Spinal cord (tissue), 10 donors: ENCODE measurements at places on chromosomes 5 and 9. TPM values are rescaled to one million over a fixed set of nuclear protein-coding genes. Genes with fewer than 3 reads are reported as not detected.
A peak's percentile ranks its signal among the peaks of the same experiment; 100 is the strongest.

DNA sequence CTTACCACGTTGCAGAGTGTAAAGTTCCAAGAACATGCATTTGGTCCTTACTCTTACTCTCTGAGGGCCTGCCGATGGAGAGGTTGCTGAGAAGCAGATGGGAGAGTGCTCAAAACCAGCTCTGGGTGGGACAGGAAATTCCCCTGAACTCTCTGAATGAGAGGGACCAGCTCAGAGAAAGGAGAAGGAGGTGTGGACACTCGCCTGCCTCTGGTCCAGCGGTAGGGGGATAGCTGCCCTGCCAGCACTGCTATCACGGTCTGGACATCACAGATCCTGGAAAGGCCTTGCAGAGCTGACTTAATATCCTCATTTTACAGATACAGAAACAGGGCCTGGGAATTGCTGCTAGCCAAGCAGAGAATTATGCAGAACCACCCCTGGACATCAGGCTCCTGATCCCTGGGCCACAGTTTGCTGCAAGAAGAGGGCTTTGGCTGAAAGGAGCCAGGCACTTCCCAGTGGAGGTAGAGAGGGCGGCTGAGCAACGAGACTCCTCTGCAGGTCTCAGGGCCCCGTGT, 4.9 kb downstream of the TRAF1 start:
- no peak overlapping the region for H3K27ac ChIP-seq
- peaks cover 3% of the 10 kb centered on the region for H3K36me3 ChIP-seq
- no peaks in the 10 kb centered on the region for H3K27me3 ChIP-seq
- H3K4me3 ChIP-seq = no peak overlapping the region
- peaks cover 12% of the 10 kb centered on the region for H3K4me1 ChIP-seq

DNA sequence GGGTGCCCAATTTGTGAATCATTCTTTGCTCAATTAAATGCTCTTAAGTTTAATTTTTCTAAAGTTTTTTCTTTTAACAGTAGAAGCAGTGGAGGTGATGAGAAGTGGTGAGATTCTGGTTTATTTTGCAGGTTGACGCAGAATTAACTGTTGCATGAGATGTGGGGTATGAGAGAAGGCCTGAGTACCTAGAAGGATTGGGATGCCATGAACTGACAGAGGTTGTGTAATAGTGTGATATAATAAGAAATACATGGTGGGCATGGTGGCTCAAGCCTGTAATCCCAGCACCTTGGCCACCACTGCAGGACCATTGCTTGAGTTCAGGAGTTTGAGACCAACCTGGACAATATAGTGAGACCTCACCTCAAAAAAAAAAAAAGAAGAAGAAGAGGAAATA, 8.4 kb upstream of the SH3TC2 start:
- no peaks in the 10 kb centered on the region for H3K36me3 ChIP-seq
- H3K27ac ChIP-seq = no peak overlapping the region
- no peaks in the 10 kb centered on the region for H3K4me1 ChIP-seq
- no peak for DNase-seq
- H3K4me3 ChIP-seq = no peak overlapping the region

Gene IL4
- total RNA-seq = not detected

DNA sequence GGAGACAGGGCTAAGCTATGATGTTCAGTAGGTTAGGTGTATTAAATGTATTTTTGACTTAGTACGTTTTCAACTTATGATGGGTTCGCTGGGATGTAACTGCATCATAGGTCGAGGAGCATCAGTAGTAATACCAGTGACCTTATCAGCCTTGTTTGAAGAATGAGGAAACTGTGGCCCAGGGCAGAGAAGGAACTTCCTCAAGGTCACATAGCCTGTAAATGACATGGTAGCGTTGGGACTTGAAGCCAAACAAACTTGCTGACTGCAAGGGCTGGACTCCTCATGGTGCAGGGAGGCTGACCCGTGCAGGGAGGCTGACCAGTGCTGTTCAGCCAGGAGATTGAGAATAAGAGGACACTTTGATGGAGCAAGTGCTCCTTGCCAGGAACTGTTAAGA, 21.3 kb upstream of the PTPN3 start:
- DNase-seq = no peak
- H3K27me3 ChIP-seq = no peaks in the 10 kb centered on the region
- H3K4me1 ChIP-seq = peaks cover 5% of the 10 kb centered on the region
- H3K4me3 ChIP-seq = no peak overlapping the region

GRCh38 chr9:34114436-34114835, 12.1 kb downstream of the DCAF12 start:
- peaks cover 8% of the 10 kb centered on the region for H3K4me1 ChIP-seq
- peaks cover 51% of the 10 kb centered on the region for H3K36me3 ChIP-seq
- no peaks in the 10 kb centered on the region for H3K27me3 ChIP-seq

DNA sequence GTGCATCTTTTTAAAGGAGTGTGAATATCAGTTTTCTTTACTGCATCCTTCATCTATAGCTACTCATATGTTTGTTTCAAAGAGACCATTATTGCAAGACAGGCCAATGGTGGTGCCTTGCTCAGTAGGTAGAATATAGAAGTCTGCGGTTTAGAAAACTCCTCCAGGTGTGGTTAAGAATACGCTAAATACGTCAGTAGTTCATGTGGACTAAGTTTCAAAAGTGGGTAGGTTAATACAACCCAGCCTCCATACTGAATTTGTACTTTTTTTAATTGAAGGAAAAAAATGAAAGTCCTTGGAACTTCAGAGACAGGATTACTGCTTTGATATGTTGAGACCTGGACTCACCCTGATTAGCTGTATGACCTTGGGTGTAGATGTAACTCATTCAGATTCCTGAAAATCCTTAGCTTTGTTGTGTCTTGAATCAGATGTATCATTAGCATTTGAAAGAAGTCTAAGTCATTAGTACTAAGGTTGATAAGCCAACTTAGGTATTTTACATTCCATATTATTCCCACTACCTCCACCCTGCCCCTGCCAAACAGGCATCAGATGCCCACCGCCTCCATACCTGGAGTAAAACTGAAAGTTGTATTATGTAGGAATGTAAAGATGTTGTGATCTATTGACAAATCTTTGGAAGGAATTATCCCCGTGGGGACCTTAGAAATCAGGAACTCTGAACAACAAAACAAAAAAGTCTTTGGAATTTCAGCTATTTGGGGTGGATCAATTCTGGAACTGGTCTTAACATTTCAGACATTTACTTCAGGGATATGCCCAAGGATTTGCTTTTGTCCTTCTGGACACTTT, 6.1 kb downstream of the BASP1 start:
- H3K27me3 ChIP-seq = no peaks in the 10 kb centered on the region
- H3K36me3 ChIP-seq = no peaks in the 10 kb centered on the region
- peaks cover 13% of the 10 kb centered on the region for H3K4me1 ChIP-seq
- H3K4me3 ChIP-seq = no peak overlapping the region
- H3K27ac ChIP-seq = no peak overlapping the region
- no peak for DNase-seq

- no peak overlapping the region for H3K27ac ChIP-seq
- peaks cover 17% of the 10 kb centered on the region for H3K4me1 ChIP-seq
- H3K27me3 ChIP-seq = no peaks in the 10 kb centered on the region
- no peaks in the 10 kb centered on the region for H3K36me3 ChIP-seq
Observed at GRCh38 chr5:68261569-68262065, 46.1 kb downstream of the PIK3R1 start.

GRCh38 chr9:14209399-14210345, 104.3 kb downstream of the NFIB start:
- no peak overlapping the region for H3K4me3 ChIP-seq
- no peak for DNase-seq
- no peaks in the 10 kb centered on the region for H3K27me3 ChIP-seq
- no peaks in the 10 kb centered on the region for H3K36me3 ChIP-seq

- no peak for DNase-seq
- no peaks in the 10 kb centered on the region for H3K27me3 ChIP-seq
- no peak overlapping the region for H3K27ac ChIP-seq
- no peak overlapping the region for H3K4me3 ChIP-seq
- no peaks in the 10 kb centered on the region for H3K36me3 ChIP-seq
Observed at GRCh38 chr5:125865166-125865815, 557.9 kb upstream of the GRAMD2B start.

- peaks cover 17% of the 10 kb centered on the region for H3K4me1 ChIP-seq
- no peaks in the 10 kb centered on the region for H3K36me3 ChIP-seq
- H3K27ac ChIP-seq = no peak overlapping the region
- H3K4me3 ChIP-seq = no peak overlapping the region
Observed at GRCh38 chr5:173757403-173758209, 130.5 kb upstream of the CPEB4 start.

GRCh38 chr5:57042524-57042931, 90.6 kb upstream of the MIER3 start:
- H3K36me3 ChIP-seq = no peaks in the 10 kb centered on the region
- no peak overlapping the region for H3K27ac ChIP-seq
- no peaks in the 10 kb centered on the region for H3K4me1 ChIP-seq
- no peak for DNase-seq

GRCh38 chr5:28766565-28767158, 1728.3 kb upstream of the CDH9 start:
- H3K36me3 ChIP-seq = no peaks in the 10 kb centered on the region
- DNase-seq = peak; percentile 56
- no peaks in the 10 kb centered on the region for H3K27me3 ChIP-seq
- no peaks in the 10 kb centered on the region for H3K4me1 ChIP-seq
- H3K27ac ChIP-seq = no peak overlapping the region

GRCh38 chr5:172007175-172008110, 1.0 kb upstream of the FBXW11 start:
- peak overlapping the region; percentile 83 for H3K4me3 ChIP-seq
- no peaks in the 10 kb centered on the region for H3K27me3 ChIP-seq
- no peaks in the 10 kb centered on the region for H3K36me3 ChIP-seq

GRCh38 chr5:61638476-61638875, 306.4 kb downstream of the ZSWIM6 start:
- peaks cover 22% of the 10 kb centered on the region for H3K4me1 ChIP-seq
- no peak overlapping the region for H3K4me3 ChIP-seq
- no peaks in the 10 kb centered on the region for H3K27me3 ChIP-seq
- H3K27ac ChIP-seq = peak overlapping the region; percentile 40
- H3K36me3 ChIP-seq = no peaks in the 10 kb centered on the region

Gene CCDC192
- 0.50 TPM for total RNA-seq

Gene SETX
- 88.7 TPM for total RNA-seq

DNA sequence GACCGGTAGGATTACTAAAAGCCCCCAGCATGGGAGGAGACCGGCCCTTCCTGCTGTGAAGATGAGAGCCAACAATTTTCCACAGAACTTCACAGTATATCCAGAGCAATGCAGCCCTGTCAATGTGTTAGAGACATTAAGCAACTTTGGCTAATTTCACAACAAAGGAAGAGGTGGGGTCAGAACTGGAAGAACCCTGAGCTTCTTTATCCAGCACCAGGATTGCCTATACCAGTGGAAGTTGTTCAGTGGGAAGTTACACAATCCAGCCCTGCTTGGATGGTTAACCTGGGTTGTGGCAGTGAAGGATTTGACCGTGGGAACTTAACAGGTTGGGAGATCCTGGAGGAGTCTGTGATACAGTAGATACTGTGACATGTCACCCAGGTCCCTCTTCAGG, 197.0 kb downstream of the FBN2 start:
- DNase-seq = no peak
- H3K4me3 ChIP-seq = no peak overlapping the region
- no peak overlapping the region for H3K27ac ChIP-seq
- H3K4me1 ChIP-seq = no peaks in the 10 kb centered on the region
- peaks cover 12% of the 10 kb centered on the region for H3K36me3 ChIP-seq

- no peak overlapping the region for H3K4me3 ChIP-seq
- no peaks in the 10 kb centered on the region for H3K4me1 ChIP-seq
- no peak for DNase-seq
- no peak overlapping the region for H3K27ac ChIP-seq
- no peaks in the 10 kb centered on the region for H3K36me3 ChIP-seq
- H3K27me3 ChIP-seq = no peaks in the 10 kb centered on the region
Observed at GRCh38 chr9:85401998-85402397, 339.8 kb downstream of the AGTPBP1 start.

Gene ROR2
- total RNA-seq = 3.1 TPM

- H3K27ac ChIP-seq = no peak overlapping the region
- no peak overlapping the region for H3K4me3 ChIP-seq
- H3K27me3 ChIP-seq = peaks cover 3% of the 10 kb centered on the region
- no peaks in the 10 kb centered on the region for H3K4me1 ChIP-seq
- no peaks in the 10 kb centered on the region for H3K36me3 ChIP-seq
Observed at GRCh38 chr5:31096238-31096865, 97.1 kb upstream of the CDH6 start.

DNA sequence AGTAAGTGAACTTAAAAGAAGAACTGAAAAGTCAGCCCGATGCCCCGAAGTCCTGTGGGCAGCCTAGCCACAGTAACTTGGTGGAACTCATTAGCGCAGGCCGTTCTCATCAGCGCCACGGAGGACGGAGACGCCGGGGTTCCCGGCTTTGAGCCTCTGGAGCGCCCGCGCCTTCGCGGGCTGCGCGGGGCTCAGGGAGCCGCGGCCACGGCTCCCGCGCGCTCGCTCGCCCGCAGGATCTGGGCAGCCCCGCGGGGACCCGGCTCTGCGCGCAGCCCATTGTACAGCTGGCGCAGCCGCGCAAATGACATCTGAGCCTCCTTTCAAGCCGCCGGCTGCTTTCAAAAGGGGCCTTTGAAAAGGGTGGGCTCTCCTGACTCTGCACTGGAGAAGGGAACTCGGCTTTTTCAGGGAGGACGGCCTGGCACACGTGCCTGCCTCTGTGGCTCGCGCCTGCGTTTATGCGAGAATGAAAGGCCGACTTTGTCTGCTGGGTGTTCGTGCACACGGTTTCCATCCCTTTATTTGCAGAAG, 40.7 kb downstream of the TLR4 start:
- H3K27ac ChIP-seq = no peak overlapping the region
- peak overlapping the region; percentile 24 for H3K4me3 ChIP-seq
- H3K36me3 ChIP-seq = no peaks in the 10 kb centered on the region
- peaks cover 7% of the 10 kb centered on the region for H3K27me3 ChIP-seq

Gene CCNJL
- 5.0 TPM for total RNA-seq

DNA sequence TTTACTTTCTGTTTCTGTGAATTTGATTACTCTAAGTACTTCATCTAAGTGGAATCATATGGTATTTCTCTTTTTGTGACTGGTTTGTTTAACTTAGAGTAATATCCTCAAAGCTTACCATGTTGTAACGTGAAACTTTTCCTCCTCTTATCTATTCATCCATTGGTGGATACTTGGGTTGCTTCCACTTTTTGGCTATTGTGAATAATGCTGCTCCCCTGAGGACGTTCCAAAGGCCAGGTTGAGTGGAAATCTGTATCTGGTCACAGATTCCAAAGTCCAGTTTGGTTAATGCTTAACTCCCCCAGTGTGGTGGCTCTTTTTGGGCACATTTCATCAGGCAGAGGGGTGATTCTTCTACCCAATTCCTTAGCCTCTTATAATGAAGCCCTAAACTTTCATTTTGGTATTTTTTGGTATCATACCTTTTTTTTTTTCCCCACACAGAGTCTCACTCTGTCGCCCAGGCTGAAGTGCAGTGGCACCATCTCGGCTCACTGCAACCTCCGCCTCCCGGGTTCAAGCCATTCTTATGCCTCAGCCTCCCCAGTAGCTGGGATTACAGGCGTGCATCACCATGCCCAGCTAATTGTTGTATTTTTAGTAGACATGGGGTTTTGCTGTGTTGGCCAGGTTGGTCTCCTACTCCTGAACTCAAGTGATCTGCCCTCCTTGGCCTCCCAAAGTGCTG, 65.4 kb downstream of the CMYA5 start:
- H3K27me3 ChIP-seq = no peaks in the 10 kb centered on the region
- no peak overlapping the region for H3K27ac ChIP-seq
- H3K36me3 ChIP-seq = no peaks in the 10 kb centered on the region
- no peak overlapping the region for H3K4me3 ChIP-seq
- DNase-seq = no peak

Gene MAST4
- 23.7 TPM for total RNA-seq

Gene MAMDC2
- 8.2 TPM for total RNA-seq

- DNase-seq = no peak
- H3K27me3 ChIP-seq = no peaks in the 10 kb centered on the region
- H3K4me3 ChIP-seq = no peak overlapping the region
- H3K27ac ChIP-seq = peak overlapping the region; percentile 22
- H3K36me3 ChIP-seq = peaks cover 3% of the 10 kb centered on the region
Observed at GRCh38 chr9:126844085-126844484, 16.4 kb upstream of the ZBTB34 start.

GRCh38 chr5:11803436-11803835, 100.8 kb downstream of the CTNND2 start:
- H3K4me3 ChIP-seq = no peak overlapping the region
- no peaks in the 10 kb centered on the region for H3K36me3 ChIP-seq
- DNase-seq = no peak

Gene TMEM252
- not detected for total RNA-seq
